ENCODE measurements at places on chromosomes 7 and 10. TPM values are rescaled to one million over a fixed set of nuclear protein-coding genes. Genes with fewer than 3 reads are reported as not detected.

DNA sequence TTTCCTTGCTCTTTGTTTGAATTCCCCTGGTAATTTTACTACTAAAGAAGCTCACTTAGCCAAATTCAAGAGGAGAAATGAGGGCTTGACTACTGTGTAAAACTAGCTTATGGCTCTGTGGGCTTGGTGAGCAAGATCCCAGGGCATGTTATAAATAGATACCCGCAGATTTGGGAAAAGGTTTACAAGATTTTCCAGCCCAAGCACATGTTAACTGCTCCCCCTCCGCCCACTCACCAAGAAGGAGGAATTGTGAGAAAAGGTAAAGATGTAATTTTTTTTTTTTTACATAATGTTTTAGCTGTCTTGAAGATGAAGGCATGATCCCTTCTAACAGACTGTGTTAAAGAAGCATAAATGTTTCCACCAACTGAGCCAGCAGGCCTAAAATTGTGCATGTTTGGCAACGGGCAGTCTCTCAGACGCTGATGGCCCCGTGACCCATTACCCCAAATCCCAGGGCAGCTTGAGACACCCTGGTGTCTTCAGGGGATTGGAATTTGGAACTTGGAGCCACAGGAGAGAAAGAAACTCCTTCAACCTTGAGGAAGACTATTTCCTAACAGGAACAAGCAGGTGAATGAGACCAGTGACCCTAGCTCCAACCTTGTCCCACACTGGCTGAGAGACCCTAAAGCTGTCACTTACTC, 429.8 kb upstream of the CELF2 start:
- no peak overlapping the region for H3K4me3 ChIP-seq
- DNase-seq: no peak
- no peaks in the 10 kb centered on the region for H3K36me3 ChIP-seq
- no peaks in the 10 kb centered on the region for H3K4me1 ChIP-seq
- no peaks in the 10 kb centered on the region for H3K27me3 ChIP-seq

- DNase-seq: no peak
- H3K36me3 ChIP-seq: no peaks in the 10 kb centered on the region
- H3K4me3 ChIP-seq: no peak overlapping the region
- no peaks in the 10 kb centered on the region for H3K4me1 ChIP-seq
These were observed 125.8 kb downstream of the PTPRN2 start for GRCh38 chr7:158461824-158462223.

GRCh38 chr10:11434324-11434723, 177.1 kb downstream of the USP6NL start:
- H3K4me1 ChIP-seq: no peaks in the 10 kb centered on the region
- H3K27ac ChIP-seq: no peak overlapping the region
- no peaks in the 10 kb centered on the region for H3K36me3 ChIP-seq
- no peaks in the 10 kb centered on the region for H3K27me3 ChIP-seq
- H3K4me3 ChIP-seq: no peak overlapping the region
- no peak for DNase-seq

GRCh38 chr7:79668292-79668691, 214.8 kb upstream of the MAGI2 start:
- H3K36me3 ChIP-seq: no peaks in the 10 kb centered on the region
- no peaks in the 10 kb centered on the region for H3K4me1 ChIP-seq
- no peak overlapping the region for H3K4me3 ChIP-seq
- no peaks in the 10 kb centered on the region for H3K27me3 ChIP-seq

DNA sequence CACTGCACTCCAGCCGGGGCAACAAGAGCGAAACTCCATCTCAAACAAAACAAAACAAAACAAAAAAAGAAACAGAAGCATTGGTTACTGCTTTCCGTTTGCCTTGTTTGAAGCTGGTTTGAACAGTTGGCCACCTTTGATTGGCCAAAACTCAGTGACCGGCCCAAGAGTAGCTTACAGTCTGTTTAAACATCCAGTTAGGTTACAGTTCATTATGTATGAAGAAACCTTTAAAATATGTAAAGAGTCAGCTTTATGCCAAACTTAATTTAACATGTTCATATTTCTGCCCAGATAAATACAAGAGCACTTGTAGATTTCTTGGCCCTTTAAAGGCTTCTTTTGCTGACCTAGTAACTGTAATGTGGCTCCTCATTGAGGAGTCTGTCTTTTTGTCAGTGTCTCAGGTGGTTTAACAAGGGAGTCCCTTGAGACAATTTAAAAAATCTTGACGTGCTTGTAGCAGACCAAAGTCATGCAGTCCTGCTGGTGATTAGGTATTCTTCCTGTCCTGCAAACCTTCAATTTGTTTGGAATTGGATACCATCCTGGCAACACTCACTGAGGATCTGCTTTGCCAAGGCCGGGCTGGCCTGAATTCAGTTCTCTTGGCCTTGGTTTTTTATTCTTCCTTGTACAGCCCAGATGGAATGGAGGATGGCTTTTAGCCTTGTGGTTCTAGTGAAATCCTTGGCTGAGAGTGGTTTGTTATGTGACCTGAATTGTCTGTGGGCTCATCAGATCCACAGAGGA, 128.9 kb downstream of the PLXDC2 start:
- H3K36me3 ChIP-seq: no peaks in the 10 kb centered on the region
- H3K27me3 ChIP-seq: no peaks in the 10 kb centered on the region
- no peak overlapping the region for H3K27ac ChIP-seq
- no peak overlapping the region for H3K4me3 ChIP-seq
- H3K4me1 ChIP-seq: no peaks in the 10 kb centered on the region
- no peak for DNase-seq

DNA sequence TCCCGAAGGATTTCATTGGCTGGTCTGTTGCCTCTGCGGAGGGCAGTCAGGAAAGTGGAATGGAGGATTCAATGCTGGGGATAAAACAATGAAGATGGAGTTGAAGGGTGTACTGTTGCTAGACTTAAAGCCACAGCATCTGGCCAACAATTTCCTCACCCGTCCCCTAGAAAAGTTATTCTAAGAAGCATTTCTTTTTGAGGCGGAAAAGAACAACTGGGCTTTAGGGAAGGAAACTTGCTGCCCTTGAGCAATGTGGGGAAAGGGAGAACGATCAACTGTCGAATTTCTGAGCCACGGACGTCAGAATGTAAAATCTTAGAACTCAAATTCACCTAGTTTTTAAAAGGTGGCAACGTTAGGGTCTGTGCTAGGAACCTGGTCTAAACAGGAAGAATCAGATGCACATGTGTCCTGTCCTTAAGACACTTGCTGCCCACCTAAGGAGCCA, 664 bp downstream of the FMC1 start:
- peak overlapping the region; percentile 74 for H3K4me3 ChIP-seq
- peak overlapping the region; percentile 99 for H3K27ac ChIP-seq
- no peaks in the 10 kb centered on the region for H3K27me3 ChIP-seq

GRCh38 chr7:136114966-136115762, 138.0 kb upstream of the MTPN start:
- peak; percentile 44 for DNase-seq
- H3K4me1 ChIP-seq: no peaks in the 10 kb centered on the region
- H3K36me3 ChIP-seq: no peaks in the 10 kb centered on the region
- H3K27me3 ChIP-seq: no peaks in the 10 kb centered on the region
- H3K4me3 ChIP-seq: no peak overlapping the region

DNA sequence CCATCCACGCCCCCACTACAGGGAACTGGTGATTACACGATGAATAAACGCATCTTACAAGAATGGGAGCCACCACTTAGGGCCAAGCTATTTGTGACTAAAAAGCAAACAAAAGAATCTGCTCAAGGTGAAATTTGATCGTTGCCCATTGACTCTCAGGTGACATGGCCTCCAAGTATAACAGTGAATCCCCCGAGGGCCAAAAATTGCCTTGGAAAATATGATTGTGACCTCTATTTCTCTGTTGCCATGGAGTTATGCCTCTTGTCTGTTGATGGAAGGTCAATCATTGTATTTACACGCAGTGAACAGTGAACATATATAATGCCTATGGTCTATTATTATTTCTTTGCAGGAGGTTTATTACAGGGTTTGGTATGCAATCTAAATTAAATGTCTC, 282.3 kb downstream of the KLF6 start:
- no peaks in the 10 kb centered on the region for H3K27me3 ChIP-seq
- no peaks in the 10 kb centered on the region for H3K36me3 ChIP-seq
- no peak for DNase-seq

GRCh38 chr7:44973610-44974401, 5.0 kb downstream of the MYO1G start:
- H3K36me3 ChIP-seq: no peaks in the 10 kb centered on the region
- H3K27ac ChIP-seq: no peak overlapping the region
- no peak overlapping the region for H3K4me3 ChIP-seq
- no peaks in the 10 kb centered on the region for H3K4me1 ChIP-seq
- no peaks in the 10 kb centered on the region for H3K27me3 ChIP-seq

The NUDT13 gene
- 1.9 TPM for total RNA-seq

The PNLIP gene
- total RNA-seq: 5.0 TPM

The ELN gene
- total RNA-seq: 12.6 TPM

The TWNK gene
- total RNA-seq: 11.4 TPM

The HMX2 gene
- 0.13 TPM for total RNA-seq

The MALSU1 gene
- 37.5 TPM for total RNA-seq

Data from colonic mucosa (tissue), 4 donors.